ENCODE measurements at places on chromosomes 16 and 17.

GRCh38 chr16:66950437-66950836 is 10.6 kb upstream of the CES3 start:
- DNase-seq = no peak

- DNase-seq = no peak
Measured at GRCh38 chr16:2840914-2841313, 10.8 kb downstream of the ZG16B start.

DNA sequence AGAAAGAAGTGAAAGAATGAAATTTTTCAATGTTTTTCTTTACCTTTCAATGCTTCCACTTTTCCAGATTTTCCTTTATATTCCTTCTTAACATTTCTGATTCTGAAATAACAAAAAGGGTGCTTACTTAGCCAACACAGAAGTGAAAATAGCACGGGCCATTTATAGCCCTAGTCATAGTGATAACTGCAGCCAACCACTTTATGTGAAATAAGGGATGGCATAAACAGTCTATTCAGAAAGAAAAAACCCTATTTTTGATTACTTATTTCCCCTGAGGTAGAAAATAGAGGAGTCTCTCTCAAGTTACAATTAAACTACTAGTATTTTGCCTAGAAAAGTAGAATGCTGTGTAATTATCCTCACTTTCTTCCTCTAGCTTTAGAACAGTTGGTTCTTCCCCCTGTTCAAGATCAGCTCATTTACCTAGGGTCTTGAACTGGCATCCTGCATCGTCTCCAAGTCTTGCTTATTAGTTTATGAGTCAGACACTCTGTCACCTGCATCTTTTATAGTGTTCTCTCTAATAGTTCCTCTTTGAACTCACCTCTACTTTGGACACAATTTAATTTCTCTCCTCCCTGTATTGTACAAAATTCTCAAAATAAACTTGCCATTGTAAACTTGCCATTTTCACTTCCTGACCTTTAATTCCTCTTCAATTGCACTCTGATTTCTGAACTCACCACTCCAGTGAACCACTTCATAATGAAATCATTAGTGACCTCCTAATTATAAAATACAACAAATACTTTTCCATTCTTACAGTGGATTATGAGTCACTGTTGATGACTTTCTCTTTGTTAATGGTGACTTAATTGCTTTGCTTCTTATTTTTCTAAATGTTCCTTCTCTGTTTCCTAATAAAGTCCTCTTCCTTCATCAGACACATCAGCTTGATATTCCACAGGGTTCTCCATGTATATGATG is 23.6 kb downstream of the ABCA6 start:
- DNase-seq = no peak

DNA sequence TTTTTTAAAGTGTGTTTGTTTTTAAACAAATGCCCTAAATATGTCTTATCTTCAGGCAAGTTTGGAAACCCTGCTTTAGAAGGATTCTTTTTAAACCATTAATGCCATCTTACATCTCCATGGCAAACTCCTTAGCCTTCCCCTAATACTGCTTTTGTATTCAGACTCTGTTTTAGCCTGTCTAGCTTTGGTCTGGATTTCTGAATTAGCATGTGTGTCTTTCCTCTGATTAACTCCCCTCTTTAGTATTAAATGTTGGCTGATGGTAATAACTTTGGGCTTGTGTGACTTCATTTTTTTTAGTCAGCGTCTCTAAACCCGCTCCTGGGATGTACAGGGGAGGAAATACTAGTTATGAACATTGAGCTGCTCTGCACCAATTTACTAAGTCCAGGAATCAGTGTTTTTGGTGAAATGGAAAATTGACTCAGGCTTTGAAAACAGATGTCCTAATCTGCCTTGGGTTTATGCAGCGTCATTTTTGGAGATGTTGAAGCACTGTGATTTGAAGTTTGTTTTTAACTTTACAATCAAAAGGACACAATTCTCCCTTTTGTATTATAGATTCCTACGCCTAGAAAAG is 22.2 kb downstream of the WIPF2 start:
- no peak for DNase-seq

GRCh38 chr17:58402047-58402446 is 15.3 kb downstream of the RNF43 start:
- no peak for DNase-seq

DNA sequence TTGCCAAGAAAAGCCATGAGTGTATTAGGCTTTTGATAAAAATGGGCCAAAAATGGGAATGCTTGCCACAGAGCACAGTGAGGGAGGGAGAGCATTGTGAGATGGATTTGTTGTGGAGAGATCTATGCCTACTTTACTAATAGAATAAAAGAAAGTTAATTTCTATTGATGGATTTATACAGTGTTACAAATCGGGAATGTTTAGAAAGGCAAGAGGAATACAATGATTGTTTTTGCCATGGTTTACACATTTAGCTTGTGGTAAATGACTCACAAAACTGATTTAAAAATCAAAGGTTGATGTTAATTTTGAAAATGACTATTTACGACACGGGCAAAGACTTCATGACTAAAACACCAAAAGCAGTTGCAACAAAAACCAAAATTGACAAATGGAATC is 16.6 kb downstream of the CCL4 start:
- no peak for DNase-seq

DNA sequence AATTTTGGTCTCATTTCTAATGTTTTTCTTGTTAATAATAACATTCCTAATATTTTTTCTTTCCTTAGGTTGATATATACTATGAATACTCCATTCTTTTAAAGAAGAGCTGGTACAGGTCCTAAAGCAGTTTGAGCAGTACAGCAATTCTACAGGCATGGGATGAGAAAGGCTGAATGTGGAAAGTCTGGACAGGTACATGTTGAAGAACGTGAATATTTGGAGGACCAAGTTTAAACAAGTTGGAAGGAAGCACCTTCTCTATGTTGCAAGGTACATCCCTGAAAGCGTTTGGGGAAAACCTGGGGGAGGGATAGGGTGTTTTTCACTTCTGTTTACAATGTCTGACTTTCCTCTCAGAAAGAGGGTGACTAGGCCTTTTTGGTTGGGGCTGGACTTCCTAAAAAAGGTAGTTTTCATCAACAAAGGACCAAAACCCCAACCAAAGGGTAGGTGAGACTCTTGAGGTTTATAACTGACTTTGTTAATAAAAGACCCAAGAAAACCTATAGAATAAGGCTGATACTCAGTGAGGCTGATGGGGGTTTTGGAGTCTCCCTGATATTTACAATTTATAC is 95.9 kb upstream of the AXIN2 start:
- no peak for DNase-seq

DNA sequence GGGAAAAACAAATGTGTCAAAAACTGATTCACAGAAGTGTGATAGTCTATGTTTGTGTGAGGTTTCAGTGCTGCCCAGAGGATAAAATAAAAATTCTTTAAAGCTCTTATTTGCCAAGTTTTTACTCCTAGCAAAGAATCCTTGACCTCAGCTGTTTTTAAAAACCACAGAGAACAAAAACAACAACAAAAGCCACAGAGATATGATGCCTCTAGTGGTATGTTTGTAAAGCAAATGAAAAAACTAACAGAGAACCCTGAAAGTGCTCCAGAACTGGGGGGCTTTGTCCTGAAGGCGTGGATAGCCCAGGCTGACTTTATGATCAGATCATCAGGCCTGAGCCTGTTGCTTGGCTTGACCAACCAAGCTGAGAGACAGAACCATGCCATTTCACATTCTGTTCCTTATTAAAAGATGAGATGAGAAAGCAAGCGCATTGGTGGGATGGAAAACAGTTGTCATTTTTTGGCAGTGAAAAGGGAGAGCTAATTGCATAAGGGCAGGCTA is 411.0 kb downstream of the CPPED1 start:
- DNase-seq = no peak

DNA sequence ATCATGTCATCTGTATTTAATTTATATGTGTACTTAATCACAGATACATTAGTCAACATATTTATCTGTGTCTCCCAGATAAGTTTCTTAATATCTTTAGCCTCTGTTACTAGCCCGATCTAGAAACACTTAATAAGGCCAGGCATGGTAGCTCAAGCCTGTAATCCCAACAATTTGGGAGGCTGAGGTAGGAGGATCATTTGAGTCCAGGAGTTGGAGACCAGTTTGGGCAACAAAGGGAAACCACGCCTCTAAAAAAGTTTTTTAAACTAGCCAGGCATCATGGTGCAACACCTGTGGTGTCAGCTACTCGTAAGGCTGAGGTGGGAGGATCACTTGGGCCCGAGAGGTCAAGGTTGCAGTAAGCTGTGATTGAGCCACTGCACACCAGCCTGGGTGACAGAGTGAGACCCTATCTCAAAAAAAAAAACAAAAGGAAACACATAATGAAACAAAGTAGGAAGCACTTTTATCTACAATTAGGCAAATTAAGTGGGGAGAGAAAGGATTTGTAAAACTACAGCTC is 9.4 kb downstream of the SKA2 start:
- DNase-seq = no peak

DNA sequence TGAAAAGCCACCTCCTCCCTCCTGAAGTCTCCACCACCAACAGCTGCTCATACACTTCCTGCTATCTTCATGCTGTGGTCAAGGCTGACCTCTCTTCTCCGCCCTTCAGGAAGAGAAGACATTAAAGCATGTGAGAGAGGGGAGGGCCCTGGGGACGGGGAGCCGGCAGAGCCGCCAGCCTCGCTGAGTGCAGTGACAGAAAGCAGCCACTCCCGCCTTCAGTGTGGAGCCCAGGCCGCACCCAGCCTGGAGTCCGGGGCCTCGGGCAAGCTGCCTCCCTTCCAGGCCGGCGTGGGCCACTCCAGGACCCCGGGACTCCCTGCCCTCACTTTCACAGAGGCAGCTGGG is 94.7 kb upstream of the TNRC6C start:
- DNase-seq = no peak

DNA sequence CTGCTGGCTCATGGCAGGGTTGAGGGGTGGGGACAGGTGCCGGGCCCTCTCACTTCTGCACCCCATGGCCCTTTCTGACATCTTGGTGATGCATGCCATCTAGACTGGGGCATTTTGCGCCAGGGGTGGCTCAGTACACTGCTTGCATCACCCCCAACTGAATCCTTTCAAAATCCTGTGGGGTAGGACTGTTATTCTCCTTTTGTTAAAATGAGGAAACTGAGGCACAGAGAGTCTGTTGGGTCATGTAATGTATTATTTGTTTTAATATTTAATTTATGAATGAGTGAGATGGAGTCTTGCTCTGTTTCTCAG is 9.9 kb downstream of the ADCY7 start:
- no peak for DNase-seq

- no peak for DNase-seq
Measured at GRCh38 chr16:23085949-23086348, 63.3 kb downstream of the USP31 start.

DNA sequence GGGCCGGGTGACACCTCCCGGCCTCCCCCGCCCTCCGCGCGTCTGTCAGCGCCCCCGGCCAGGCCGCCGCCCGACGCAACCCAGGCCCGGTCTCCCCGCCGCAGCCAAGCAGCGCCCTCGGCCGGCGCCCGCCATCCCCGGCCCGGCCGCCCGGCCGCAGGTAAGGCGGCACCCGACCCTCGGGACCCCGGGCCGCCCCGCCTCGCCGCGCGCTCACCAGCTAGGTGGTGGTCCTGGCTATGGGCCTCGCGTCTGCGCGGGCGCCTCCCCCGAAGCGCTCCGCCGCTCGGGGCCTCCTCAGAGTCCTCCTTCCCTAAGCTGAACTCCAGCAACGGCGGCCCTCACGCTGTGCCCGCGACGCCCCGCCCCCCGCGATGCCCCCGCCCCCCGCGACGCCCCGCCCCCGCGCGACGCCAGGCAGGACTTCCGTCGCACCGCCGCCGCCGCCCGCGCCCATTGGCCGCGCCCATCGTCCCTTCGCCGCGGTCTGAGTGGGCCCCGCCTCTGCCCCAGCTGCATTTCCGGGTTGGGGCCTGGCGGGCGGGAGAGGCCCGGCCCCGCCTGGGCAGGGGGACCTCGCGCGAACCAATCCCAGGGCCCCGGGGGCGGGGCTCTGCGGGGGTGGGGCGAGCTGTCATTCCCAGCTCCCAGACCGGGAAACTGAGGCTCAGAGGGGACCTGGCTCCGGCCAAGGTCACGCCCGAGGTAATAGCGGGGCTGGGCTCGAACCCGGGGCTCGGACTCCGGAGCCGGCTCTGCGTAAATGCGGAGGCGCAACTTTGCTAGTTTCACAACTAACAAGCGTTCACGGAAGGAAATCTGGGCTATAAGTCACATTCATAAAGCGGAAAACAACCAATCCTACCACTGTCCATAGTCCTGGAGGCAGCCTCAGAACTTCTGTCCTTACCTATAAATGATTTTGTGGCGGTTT is 9.0 kb upstream of the KCTD5 start:
- peak; percentile 77 for DNase-seq

GRCh38 chr17:82294064-82294773 is 20.7 kb upstream of the CSNK1D start:
- no peak for DNase-seq

GRCh38 chr17:42901535-42902229 is 1.1 kb downstream of the G6PC1 start:
- DNase-seq = no peak

DNA sequence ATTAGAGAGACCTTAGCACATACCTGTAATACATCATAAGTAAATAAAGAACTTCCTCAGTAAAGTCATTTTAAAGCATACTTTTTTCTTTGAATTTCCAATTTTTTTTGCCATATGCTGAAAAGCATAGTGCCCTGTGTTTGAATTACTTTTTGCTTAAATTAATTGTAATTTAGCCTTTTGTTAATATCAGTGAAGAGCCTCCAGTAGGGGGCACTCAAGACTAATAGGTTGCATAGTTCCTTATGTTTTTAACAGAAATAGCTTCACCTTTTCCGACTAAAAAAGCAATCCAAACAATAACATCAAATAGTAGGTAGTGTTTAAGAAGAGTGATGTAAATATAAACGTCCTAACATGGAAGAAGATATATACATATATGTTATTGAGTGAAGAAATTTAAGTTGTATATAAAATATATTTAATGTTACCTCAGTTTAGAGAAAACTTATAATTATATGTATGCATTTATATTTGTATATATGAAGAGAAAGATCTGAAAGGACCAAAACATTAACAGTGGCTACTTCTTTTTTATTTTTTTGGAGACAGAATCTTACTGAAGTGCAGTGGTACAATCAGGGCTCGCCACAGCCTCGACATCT is 18.6 kb downstream of the RAD51C start:
- DNase-seq = peak; percentile 3

DNA sequence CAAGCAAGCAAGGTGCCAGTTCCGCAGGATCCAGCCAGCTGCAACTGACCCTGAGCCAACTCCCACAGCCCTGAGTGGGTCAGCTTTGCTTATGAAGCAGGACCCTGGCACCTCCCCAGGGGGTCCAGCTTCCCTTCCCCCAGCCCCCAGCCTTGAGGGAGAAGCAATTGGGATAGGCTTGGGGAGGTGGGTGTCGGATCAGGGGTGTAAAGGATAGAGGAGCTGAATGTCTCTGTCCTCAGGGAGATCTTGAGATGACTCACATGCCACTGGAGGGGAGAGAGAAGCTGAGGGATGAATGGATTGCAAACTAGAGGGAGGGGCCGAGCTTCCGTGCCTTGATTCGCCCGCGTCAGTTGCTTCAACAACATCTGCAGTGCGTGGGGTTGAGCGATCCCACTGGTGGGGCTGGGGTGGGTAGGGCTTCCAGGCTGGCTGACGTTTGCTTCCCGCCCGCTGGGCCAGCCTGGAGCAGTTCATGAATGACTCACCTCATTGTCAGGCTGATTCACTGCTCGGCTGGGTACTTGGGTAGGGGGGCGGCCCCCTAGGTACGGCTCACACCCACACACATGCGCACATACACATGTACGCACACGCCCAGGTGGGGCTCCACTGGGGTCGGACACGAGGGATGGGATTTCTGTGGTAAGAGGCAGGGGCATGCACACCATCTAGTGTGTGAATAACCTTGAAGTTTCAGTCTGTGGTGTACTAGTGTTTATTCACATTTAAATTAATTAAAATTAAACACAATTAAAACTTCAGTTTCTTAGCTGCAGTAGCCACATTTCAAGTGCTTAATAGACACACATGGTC is 3.6 kb upstream of the HROB start:
- no peak for DNase-seq

GRCh38 chr17:78934681-78935418 is 9.7 kb upstream of the TIMP2 start:
- no peak for DNase-seq

Data from NCI-H2107 (cell line).